ENCODE measurements at places on chromosomes 7 and 10.

- DNase-seq = no peak
Observed at GRCh38 chr10:93363891-93364648, 118.1 kb downstream of the MYOF start.

- peak; percentile 60 for DNase-seq
Observed at GRCh38 chr7:149126662-149127266, 640 bp upstream of the ZNF425 start.

DNA sequence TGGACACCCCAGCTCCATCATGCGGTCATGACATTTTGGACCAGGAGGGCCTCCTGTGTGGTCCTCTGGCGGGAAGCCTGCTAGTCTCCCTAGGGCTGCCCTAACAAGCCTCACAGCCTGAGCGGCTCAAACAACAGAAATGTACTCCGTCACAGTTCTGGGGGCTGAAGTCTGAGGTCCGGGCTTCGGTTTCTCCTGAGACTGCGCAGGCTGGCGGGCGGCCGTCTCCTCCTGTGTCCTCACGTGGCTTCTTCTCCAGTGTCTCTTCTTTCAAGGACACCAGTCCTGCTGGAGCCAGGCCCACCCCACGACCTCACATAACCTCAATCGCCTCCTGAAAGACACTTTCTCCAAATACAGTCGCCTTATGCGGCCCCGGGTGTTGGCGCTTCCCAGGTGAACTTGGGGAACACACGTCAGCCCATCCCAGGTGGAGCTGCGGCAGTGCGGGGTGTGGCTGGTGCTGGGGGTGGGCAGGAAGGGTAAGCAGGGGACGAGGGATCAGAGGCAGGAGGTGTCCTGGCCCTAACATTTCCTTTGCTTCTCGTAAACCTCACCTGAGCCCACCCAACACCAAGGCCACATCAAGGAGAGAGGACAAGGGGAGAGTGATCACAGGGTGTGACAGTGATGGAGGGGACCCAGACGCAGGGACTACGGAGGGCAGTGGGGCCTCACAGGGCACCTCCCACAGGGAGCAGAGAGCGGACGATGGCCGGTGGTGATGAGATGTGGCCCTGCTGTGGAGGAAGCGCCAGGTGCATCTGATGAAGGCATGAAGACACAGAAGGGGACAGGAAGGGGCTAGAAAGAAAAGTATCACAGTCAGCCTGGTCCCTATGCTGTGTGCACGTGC lies 580.6 kb downstream of the PTPRN2 start:
- DNase-seq = no peak

DNA sequence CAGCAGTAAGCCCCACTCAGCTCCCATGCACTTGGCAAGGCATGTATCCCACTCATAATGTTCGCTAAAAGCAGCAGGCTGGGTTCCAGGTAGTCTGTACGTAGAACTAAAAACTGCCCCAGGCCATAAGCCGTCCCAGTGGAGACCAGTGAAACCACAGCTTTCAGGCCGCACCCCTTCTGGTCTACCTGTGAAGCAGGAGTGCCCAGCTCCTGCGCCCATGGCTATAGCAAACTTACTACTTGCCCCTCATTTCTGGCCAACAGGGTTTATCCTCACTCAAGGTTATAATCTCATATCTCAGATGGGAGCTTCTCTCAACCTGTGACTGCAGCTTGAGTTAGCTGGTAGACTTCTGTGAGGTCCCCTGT lies 338.2 kb upstream of the LRRTM3 start:
- DNase-seq = no peak

- no peak for DNase-seq
Observed at GRCh38 chr7:94045581-94045980, 41.4 kb upstream of the BET1 start.

DNA sequence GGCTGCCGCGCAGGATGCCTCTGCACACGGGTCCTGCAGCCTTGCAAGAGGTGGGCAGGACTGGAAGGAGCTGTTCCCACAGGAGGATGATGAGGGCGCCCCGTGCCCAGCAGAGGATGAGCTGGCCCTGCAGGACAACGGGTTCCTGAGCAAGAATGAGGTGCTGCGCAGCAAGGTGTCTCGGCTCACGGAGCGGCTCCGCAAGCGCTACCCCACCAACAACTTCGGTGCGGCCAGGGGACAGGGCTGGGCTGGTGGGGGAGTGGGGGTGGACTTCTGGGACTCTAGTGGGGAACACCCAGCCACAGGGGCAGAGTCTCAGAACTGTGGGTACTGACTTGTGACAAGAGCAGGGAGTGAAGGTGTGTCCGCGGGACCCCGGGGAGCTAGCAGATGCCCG lies 16.0 kb downstream of the ZFYVE27 start:
- no peak for DNase-seq

DNA sequence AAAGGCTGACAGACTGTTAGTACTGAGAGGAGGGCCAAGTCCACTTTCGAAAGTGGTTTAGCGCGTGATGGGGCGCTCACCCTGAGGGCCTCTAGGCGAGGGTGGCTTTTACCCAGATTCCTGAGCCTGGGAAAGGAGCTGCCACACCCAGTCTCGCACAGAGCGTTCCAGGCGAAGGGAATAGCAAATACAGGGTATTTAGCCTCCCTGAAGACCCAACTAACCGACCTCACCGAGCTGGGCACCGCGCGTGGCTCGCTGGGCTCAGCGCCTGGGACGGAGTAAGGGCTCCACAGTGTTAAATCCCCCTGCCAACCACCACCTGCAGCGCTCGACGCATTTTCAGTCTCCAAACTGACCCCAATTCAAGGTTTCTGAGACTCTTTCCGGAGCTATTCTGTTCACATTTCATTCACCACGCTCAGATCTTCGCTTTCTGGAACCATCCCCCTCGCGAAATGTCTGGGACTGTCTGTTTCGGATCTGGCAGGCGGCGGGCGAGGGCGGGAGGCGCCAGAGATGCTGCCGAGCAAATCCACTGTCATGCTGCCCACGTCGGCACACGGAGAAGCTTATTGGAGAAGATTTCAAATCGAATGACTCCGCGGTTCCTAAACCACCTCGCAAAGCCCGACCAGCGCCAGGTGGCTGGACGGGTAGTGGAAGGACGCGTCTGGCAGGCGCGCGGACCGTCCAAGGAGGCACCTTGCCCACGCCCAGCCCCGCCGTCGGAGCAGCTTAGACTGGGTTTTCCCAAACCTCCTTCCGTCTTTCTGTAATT lies 1.4 kb upstream of the OSBPL3 start:
- DNase-seq = no peak

DNA sequence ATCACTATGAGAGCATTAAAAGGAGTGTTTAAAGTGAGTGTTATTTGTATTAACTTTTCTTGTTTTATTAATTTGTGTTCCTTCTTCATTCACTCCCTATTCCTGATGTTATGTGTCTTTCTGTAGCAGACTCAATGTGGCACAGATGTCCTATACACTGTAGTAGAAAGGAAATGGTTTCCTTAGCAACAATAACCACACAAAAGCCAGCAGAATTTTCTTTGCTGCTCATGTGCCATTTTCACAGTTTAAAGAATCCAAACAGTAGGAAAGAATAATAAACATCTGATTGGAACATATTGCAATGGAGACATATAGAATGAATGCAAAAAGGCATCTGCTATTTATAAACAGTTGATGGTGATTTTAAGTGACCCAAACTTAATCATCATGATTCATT lies 763.6 kb downstream of the PHTF2 start:
- no peak for DNase-seq

DNA sequence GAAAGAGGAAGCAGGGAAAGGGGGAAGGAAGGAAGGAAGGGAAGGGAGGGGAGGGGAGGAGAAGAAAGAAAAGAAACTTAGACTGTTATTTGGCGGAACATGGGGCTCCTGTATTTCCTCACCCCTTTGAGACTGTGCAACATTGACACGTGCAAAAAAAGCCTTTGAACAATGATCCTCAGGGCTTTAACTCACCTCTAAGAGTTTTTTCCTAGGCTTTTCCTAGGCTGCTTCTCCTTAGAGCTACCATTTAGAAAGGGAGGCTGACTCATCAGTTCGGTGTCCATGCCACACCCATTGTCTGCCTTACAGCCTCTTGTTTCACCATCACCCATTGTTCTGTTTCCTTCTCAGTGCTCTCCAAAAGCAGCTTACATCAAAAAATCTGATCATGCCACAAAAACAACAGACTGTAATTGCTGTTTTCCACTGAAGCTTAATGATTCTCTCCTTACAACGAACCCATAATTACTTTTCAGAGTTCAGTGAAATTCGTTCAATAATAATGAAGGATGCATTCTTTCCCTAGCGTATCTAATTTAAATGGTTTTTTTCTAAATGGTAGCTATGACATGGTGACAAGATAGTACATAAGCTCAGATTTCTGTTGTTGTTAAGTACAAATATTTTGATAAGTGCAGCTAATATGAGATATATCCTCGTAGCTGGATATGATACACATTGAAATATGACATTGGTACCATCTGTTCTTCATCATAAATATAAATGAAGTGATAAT lies 90.8 kb downstream of the PRLHR start:
- DNase-seq = no peak

DNA sequence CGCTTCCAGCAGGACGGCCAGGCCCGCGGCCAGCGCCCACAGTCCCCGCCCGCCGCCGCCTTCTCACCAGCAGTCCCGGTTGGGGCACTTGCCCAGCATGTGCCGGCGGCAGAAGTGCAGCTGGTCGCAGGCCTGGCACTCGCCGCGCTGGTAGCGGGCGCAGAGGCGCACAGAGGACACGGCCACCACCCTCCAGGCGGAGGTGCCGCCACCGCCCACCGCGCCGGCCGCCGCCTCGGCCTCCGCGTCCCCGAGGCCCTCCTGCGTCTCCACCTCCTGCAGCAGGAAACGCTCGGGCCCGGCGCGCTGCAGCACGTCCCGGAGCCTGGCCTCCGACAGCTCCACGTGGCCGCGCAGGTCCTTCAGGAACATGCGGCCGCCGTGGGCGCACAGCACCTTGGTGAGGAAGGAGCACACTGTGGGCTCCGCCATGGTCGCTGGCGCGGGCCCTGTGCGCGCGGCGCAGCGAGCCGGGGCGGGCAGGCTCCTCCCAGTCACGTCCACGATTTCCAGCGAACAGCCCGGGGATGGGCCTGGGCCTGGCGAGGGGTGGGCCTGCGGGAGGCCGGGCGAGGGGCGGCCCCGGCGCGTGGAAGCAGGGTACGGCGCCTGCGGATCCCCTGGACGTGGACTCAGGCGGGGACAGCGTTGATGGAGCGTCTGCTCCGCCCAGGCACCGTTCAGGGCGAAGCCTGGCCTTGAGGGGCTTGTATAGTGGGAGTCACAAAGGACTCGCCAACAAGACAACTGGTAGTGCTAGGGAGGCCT lies at the start of gene ZC3HAV1L:
TSS of gene ZC3HAV1L (minus strand) at position 457 of the 768 bp plus-strand sequence. CDS start at position 432, 25 bp downstream.
- DNase-seq = no peak

- DNase-seq = no peak
Observed at GRCh38 chr7:128177768-128178550, 63.1 kb upstream of the LEP start.

GRCh38 chr7:108358553-108358952 lies 97.7 kb downstream of the NRCAM start:
- DNase-seq = no peak

GRCh38 chr10:131911451-131911850 lies 10.6 kb downstream of the PPP2R2D start:
- DNase-seq = no peak

DNA sequence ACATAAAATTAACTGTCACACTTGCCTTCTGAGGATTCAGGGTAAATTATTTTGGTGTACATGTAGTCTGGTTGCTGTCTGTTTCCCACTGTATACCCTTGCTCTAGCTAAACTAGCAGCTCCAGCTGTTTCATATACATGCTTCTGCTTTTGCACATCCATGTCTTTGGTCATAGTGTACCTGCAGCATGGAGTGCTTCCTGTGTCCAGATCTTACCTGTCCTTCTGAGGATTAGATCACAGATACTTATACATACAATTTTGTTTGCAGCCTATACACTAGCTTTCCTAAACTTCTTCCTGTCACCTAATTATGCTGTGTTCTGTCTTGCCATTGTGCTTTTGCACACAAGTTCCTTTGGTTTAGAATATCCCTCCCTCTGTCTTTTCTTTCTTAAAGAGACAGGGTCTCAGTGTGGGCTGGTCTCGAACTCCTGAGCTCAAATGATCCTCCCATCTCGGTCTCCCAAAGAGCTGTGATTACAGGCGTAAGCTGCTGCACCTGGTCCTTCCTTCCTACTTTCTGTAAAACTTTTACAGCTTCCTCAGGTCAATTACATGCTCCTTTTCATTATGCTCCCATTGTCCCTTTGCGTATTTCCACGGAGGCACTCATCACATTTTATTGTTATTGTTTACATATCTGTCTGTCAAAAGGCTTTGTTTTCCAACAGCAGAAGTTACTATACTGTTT lies 33.8 kb downstream of the TPST1 start:
- DNase-seq = no peak

- no peak for DNase-seq
Observed at GRCh38 chr10:87640043-87640442, 19.6 kb upstream of the PAPSS2 start.

DNA sequence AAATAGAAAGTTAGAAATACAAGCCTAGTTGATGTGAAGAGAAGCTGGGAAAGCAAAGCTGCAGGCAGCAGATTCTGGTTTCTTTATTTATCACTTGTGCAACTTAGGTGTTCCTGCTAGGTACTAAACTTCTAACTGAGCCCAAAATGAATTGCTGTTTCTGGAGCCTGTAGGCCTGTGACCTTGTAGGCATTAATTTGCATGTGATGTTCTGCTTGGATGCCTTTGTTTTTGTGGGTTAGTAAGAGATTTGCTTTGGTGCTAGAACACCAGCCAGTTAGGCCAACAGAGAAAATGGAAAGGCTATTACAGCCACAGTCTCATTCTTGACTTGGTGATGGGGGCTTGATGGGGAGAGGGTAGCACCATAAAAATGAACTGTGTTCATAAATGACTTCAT lies 370.7 kb downstream of the PPP1R3A start:
- no peak for DNase-seq

DNA sequence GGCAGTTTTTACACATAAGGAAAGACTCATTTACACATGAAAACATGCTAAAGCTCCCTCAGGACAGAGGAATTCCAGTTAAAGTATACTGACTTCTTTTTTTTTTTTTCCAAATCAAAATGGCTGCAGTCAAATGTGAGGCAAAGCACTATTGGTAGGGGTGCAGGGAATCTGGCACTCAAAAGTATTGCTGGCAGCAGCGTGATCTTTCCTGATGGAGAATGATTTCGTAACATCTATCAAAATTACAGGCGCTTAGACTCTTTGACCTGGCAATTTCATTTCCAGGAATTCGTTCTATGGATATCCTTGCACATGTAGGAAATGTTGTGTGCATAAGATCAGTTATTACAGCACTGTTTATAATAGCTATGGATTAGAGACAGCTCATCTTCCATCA lies 65.7 kb downstream of the VSTM4 start:
- DNase-seq = no peak

GRCh38 chr7:38321515-38321944 lies 48.1 kb upstream of the TARP start:
- no peak for DNase-seq

DNA sequence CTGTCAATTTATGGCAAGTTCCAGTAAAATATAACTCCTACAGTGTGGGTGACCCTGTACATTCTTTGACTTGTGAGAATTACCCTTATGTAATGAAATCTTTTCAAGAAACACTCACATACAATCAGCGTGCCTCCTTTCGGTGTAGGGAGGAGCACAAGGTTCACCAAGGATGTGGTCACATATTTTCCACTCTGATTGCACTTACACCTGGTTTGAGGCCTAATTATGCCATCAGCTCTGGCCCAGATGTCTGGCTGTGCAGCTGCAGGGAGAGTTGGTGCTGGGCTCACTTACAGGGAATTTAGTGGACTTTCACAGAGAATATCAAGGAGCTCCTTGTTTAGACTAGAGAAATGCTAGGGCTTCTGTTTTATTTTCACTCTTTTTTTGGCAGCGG lies 146.0 kb upstream of the STEAP4 start:
- no peak for DNase-seq
